ENCODE measurements at places on chromosomes 6 and 20.

DNA sequence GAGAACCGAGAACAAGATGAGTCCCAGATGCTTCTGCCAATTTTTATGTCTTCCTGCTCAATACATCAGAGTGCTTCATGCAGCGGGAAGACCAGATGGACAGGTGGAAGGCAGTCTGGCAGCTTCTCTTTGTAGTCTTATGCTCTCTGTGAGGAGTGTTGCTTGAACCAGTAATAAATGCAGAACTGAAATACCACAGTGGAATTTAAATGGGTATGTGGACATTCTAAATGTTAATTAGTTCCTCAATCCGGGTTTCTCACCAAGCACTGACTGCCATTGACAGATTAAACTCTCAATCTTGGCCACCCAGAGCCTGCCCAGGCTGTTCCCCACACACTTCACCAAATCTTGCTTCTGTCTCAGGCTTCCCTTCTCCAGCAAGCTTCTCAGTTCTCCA, 695.5 kb upstream of the CHD6 start:
- no peak for DNase-seq

GRCh38 chr6:23713211-23713610, 412.8 kb upstream of the NRSN1 start:
- no peak for DNase-seq

- no peak for DNase-seq
These were observed 108.2 kb upstream of the NFATC2 start for GRCh38 chr20:51650685-51651134.

GRCh38 chr20:11936157-11936556, 18.5 kb downstream of the BTBD3 start:
- DNase-seq: no peak

DNA sequence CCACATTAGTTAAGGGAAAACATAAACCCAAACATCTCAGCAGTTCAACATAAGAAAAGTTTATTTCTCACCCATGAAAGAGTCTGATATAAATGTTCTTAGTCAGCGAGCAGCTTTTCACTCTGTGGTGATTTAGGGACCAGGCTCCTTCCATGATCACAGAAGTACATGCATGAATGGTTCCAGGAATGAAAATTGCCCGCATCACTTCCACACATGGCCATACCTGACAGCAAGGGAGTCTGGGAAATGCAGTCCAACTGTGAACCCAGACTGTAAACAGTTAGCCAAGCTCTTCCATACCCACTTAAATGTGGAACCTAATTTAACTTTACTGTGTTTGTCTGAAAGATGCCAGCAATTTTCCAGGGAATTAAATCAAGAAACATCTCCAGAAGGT, 353.9 kb downstream of the HACE1 start:
- no peak for DNase-seq
